ENCODE measurements at places on chromosomes 4 and X.

- DNase-seq, result no peak
Measured at GRCh38 chrX:48852857-48853256, 17.4 kb upstream of the PCSK1N start.

DNA sequence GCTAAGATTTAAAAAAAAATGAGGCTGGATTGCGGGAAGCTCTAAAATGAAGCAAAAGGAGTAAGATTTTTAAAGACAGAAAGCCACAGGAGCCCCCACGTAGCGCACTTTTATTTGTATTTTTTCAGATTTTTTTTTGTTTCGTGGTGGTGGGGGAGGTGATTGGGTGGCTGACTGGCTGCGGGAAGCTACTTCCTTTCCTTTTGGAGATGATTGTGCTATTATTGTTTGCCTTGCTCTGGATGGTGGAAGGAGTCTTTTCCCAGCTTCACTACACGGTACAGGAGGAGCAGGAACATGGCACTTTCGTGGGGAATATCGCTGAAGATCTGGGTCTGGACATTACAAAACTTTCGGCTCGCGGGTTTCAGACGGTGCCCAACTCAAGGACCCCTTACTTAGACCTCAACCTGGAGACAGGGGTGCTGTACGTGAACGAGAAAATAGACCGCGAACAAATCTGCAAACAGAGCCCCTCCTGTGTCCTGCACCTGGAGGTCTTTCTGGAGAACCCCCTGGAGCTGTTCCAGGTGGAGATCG, 908 bp downstream of the PCDH10 start:
- DNase-seq, result no peak

DNA sequence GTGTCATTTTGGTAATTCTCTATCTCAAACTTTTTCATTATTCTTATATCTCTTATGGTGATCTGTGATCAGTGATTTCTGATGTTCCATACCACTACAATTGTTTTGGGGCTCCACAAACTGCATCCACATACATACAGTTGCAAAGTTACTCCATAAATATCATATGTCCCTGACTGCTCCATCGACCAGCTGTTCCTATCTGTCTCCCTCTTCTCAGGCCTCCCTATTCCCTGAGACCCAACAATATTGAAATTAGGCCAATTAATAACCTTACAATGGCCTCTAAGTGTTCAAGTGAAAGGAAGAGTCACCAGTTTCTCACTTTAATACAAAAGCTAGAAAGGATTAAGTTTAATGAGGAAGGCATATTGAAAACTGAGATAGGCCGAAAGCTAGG, 108.7 kb downstream of the ANAPC10 start:
- DNase-seq, result no peak

DNA sequence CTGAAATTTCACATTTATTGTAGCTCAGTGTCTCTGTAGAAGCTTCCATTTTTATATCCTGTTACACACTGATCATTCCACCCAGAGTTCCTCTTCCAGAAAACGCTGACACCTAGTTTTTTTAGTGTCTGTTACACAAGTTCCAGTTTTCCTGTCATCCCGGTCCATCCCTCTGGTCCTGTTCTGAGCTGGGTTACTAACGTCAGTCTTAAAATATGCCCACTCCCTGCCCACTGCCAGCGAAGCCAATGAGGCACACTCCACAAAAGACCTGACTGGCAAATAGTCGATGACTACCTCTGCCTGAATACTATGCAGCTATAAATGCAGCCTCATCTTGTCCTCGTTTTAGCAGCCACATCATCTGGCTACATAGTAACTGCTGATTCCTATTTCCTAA, 30.9 kb upstream of the DDX3X start:
- DNase-seq, result no peak

- no peak for DNase-seq
Measured at GRCh38 chrX:39157796-39158195, 356.5 kb downstream of the MID1IP1 start.

- DNase-seq, result peak; percentile 27
Measured at GRCh38 chrX:43836435-43837184, 45.6 kb downstream of the MAOB start.

GRCh38 chr4:157664726-157665125, 444.2 kb downstream of the GRIA2 start:
- no peak for DNase-seq

DNA sequence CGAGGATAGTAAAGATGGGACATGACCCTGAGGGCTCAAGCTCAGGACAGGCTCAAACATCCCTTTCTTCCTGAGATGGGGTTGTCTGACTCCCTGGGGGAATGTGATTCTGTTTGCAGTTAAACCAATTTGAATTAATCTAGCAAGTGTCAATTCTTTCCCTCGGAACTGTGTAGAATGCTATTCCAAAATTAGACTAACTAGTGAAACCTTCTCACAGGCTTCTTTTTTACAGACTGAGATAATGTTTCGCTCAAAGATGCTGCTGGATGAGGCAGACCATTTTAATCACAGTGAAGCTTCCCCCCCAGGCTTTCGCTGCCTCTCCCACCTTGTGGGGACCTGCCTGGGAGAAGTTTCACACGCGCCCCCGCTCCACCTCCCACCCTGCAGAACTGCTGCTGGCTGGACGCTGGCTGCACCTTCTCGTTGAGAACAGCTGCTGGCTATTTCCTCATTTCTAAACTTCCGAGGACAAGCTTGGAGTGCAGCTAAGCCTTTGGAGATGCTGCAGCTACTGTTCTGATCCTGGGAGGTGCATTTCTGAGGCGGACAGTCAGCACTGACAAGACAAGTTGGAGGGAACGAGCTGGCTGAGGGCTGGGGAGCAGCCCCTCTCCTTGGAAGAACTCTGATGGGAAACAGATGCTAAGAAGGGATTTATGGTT, 297.8 kb downstream of the RAPGEF2 start:
- DNase-seq, result no peak

DNA sequence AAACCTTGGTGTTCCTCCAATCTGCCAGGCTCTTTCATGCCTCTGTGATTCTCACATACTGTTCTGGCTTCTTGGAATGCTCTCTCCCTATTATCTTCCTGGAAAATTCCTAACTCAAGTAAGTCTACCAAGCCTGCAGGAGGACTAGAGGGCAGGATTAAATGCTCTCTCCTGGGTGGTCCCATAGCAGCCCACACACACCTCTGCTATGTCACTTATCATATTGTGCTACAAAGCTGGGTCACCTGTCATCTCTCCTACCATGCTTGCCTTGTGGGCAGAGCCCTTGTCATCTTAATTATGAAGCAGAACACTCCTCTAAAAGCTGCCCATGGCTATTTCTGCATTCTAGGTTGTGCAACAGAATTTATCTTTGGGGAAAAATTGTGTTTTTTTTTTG, 344.5 kb upstream of the NOCT start:
- no peak for DNase-seq

GRCh38 chrX:129984111-129984958, 1.9 kb downstream of the BCORL1 start:
- peak; percentile 62 for DNase-seq

DNA sequence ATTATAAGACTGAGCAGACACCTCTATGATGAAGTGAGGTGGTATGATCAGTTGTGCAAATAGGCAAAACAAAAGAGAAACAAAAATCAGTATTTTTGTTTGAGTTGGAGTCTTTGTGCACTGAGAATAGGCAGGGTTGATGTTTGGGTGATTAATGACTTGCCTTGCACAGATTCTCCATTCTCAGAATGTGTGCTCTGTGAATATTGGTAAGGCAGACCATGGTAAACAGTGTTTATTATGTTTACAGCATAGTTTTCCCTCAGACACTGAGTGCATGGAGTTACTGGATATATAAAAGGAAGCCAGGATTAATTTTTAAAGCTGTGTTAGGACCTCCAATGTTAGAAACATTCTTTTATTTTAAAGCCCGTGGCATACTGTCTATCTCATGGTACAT, 240.2 kb upstream of the MAGEB16 start:
- DNase-seq, result no peak

GRCh38 chr4:142703694-142704309, 142.3 kb downstream of the INPP4B start:
- DNase-seq, result peak; percentile 57
